ENCODE measurements at places on chromosomes 5 and 9.

DNA sequence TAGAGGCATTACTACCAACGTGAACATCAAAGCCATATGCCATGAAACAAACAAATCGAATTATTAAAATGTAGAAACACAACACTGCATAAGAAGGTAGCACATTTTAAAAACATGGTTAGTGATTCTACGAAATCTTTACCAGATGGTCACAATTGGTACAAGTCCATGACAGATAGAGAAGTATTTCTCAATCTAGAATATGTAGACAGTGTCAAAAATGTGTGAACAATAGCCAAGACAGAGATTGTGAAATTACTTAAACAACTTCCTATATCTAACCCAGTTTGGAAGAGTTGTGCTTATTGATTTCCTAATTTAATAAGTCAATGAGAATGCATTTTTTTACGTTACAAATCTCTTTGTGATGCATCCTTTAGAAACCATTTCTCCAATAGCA lies 1121.6 kb downstream of the MAT2B start:
- DNase-seq, result no peak

DNA sequence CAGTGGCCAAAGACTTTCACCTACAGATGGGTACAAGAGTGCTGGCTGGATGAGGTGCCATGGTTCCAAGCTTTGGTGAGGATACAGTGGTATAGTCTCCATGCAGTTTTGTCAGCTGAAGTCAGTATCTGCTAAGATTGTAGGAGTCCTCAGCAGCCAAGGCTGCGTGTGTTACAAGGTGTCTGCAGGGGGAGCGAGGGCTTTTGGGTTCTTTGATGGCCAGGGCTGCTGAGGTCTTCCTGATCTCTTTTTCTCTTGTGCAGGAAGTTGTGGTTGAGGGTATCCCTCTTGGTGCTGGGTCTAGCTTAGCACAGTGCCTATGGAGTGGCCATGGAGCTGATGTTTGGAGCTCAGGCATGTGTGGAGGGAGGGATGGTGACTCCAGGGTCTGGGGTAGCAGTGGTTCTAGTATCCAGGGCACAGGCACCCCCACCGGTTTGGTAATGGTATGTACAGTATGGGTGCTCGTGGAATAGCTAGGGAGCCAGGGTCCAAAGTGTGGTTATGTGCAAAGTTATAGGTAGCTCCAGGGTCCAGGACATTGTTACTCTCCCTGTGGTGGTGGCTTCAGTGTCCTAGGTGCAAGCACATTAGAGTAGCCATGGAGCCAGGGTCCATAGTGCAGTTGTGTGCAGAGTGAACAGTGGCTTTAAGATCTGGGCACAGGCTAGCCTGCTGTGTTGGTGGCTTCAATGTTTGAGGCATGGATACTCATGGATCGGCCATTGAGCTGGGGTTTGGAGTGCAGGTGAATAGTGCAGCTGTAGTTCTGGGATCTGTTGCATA lies 36.7 kb downstream of the CNTLN start:
- no peak for DNase-seq

DNA sequence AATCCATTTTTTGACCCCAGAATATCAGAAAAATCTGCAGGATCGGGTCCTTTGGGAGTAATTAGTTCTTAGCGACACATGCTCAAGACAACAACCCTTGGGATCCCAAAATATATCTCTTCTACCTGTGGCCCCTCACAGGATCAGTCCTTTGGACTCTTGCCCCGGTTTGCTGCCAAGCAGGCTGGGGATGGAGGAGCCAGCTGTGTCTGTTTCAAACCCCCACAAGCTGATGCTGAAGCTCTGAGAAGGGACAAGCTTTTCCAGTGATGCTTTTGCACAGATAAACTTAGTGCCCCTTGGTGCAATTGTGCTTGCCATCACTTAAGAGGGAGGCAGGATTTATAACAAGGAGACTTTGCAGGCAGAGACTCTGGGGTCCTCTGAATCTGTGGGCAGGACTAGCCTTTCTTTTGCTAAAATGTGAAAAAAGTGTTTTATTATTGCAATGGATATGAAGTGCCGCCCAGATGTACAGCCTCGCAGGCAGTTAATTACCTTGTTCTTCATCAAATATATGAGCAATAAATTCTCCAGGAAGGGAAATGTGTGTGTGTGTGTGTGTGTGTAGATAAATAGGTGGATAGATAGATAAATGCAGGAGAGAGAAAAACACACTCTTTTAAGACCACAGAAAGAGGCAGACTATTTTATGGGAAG lies 9.6 kb upstream of the LHX2 start:
- no peak for DNase-seq

GRCh38 chr5:68398146-68398812 lies 182.7 kb downstream of the PIK3R1 start:
- no peak for DNase-seq

GRCh38 chr9:37447111-37447510 lies 18.1 kb downstream of the ZBTB5 start:
- DNase-seq, result no peak

GRCh38 chr5:132271251-132272246 lies 14.1 kb downstream of the PDLIM4 start:
- no peak for DNase-seq

- no peak for DNase-seq
Observed at GRCh38 chr5:24816206-24816605, 171.4 kb upstream of the CDH10 start.

DNA sequence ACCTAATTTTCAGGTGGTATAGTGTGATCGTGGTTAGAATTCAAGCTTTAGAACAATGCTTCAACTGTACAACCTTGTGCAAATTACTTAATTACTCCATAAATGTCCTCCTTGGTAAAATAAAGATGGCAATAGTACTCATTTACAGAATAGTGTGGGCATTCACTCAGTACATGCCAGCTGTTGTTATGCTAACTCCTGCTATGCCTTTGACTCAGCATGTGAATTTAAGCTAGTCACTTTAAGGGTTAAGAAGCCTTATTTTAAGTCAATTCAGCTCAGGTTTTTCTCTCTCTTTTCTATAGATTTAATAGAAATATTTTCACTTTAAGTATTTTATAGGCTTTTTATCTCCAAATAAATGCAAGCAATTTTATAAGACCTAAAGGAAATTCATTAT lies 335.6 kb upstream of the ITGA1 start:
- no peak for DNase-seq

DNA sequence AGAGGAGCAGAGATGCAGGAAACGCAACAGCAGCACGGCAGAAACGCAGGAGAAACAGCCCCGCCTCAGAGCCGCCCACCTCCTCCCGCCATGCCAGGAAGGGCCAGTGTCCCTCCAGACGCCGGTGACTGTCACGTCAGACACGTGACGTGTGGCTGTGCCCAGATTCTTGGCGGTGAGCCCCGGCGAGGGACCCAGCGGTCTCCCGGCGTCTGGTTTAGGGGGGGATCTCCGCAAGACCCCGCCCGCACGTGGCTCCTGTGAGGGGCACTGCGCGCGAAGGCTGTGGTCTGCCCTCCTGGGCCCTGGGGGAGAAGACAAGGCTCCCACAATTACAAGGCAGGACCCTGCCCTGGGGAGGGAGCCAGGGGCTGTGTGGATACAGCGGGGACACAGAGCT lies 2.4 kb upstream of the LCN8 start:
- DNase-seq, result no peak

DNA sequence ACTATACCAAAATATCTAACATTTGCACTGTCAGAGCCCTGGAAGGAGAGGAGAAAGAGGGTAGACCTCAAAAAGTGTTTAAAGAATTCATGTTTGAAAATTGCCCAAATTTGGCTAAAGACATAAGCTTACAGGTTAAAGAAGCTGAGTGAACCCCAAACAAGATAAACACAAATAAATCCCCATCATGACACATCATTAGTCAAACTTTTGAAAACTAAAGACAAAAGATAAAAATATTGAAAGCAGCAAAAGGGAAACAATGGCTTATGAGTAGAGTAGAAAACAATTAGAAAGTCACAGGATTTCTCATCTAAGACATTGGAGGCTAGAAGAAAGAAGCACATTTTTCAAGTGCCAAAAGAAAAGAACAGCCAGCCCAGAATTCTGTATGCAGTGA lies 6.1 kb upstream of the UBLCP1 start:
- DNase-seq, result no peak
